ENCODE measurements at places on chromosomes 5 and 9.

DNA sequence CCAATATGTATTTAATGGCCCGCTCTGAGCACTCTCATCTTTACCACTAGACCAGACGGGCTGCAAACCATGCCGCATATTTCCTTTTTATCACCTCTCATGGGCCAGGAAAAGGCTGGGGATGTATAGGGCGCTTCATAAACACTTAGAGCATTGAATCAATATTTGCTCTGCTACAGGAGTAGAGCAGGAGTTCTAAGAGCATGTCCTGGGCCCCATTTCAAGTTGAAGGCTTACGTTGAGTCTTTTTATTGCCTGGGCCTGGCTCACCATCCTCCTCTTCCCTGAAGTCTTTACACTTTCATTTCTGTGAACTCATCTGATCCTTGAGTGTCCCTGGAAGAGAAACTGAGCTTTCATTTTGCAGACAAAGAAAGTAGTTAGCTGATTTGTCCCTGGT lies 112.4 kb downstream of the FSTL4 start:
- H3K27ac ChIP-seq, result no peak overlapping the region
- no peaks in the 10 kb centered on the region for H3K4me1 ChIP-seq
- peaks cover 17% of the 10 kb centered on the region for H3K27me3 ChIP-seq

GRCh38 chr9:25543806-25544205 lies 134.4 kb downstream of the TUSC1 start:
- no peaks in the 10 kb centered on the region for H3K4me1 ChIP-seq
- DNase-seq, result no peak
- H3K4me3 ChIP-seq, result no peak overlapping the region
- no peaks in the 10 kb centered on the region for H3K36me3 ChIP-seq
- no peaks in the 10 kb centered on the region for H3K27me3 ChIP-seq

DNA sequence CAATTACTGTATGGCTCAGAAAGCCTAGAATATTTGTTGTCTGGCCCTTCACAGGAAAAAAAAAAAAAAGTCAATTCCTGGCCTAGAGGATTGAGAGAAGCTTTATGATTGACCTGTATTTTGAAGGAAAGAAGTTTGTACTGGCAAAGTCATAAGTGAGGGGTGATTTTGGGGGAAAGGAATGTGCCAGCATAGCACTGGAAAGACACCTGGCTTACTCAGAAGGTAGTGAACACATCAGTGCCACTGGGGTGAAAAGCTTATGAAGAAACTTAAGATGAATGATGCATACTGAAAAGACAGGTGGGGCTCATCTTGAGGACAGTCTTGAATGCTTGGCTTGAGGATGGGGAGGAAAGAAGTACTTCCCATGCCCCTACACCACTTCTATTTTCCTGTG lies 127.9 kb upstream of the RASA1 start:
- no peaks in the 10 kb centered on the region for H3K36me3 ChIP-seq
- no peak overlapping the region for H3K27ac ChIP-seq
- no peaks in the 10 kb centered on the region for H3K4me1 ChIP-seq
- DNase-seq, result no peak

DNA sequence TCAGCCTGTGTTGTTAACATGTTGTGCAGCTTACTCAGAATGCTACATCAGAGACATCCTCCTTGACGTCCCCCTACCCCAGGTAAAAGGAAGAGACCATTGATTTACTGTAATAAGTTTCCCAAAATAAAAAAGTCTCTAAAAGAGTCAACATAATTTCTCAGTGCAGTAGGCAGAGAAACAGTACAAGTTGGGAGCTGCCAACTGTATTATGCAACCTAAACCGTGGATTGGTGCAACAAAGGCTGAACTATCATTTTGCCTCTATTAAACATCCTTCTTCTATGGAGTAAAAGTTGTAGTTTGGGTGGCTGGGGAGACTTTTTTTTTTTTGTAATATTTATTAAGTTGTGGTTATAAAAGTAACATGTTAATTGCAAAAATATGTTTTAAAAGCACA lies 208.0 kb downstream of the NR3C1 start:
- DNase-seq, result no peak
- H3K4me3 ChIP-seq, result no peak overlapping the region
- H3K4me1 ChIP-seq, result no peaks in the 10 kb centered on the region
- no peak overlapping the region for H3K27ac ChIP-seq

DNA sequence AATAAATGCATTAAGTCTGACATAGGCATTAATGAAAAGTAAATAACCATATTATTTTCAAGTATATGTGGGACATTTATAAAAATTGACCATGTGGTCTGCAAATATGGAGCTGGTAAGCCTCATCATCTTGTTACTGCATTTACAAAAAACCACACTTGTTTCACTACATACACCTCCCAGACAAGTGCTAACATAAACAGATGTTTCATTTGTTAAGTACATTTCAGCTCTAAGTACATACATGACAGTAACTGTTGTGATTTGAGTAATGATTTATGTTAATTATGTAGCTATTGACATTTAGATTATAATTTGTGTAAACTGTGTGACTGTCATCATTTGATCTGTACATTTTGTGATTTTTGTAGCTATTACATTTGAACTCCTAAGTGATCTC lies 13.9 kb downstream of the IDNK start:
- no peak for DNase-seq
- H3K27ac ChIP-seq, result no peak overlapping the region
- H3K4me3 ChIP-seq, result no peak overlapping the region
- H3K27me3 ChIP-seq, result no peaks in the 10 kb centered on the region

DNA sequence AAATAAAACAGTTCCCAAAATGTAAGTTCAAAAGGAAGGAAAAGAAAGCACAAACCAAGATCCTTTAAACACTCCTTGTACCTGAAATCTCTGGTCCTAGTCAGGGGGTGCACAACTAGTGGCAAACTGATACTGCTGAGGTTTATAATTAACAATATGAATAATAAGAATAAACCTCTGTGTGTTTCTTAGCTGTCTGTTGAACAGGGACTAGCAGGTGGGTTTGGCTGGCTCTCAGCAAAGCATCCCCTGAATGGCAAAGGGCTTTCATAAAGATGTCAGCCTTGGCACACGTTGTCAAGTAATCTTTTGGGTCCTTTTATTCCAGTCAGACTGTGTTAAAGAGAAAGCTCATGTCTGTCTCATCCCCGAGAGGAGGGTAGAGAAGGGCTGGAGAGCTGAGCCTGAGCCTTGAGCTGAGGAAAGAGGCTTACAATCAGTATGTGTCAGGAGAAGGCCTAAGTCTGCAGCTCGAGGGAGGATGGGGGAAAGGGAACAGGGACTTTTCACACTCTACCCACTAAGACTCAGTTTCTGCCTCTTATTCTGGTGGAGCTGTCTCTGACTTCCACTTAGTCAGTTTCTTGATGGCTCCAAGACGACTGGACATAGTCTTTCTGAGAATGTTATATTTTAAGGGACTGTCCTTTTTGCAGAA lies 123.0 kb downstream of the GALNT10 start:
- H3K4me1 ChIP-seq, result peaks cover 5% of the 10 kb centered on the region
- no peak overlapping the region for H3K27ac ChIP-seq
- H3K4me3 ChIP-seq, result no peak overlapping the region
- DNase-seq, result no peak

DNA sequence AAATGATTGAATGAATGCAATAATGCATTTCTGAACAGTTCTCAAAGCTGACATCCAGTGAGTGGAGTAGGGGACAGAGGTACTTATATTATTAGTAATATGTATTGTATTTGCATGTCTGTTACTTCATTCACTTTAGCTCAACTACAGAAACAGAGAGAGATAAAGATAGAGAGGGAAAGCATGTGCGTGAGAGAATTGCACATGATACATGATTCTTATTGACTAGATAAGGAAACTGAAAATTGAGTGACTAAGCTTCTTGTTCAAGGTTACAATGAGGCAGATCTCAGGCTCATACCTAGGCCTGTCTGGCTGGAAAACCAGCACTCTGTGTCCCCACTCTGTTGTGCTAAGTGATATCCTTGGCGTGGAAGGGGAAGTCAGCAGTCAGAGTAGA lies 337.7 kb upstream of the KLF4 start:
- H3K36me3 ChIP-seq, result no peaks in the 10 kb centered on the region
- no peaks in the 10 kb centered on the region for H3K4me1 ChIP-seq
- no peaks in the 10 kb centered on the region for H3K27me3 ChIP-seq
- DNase-seq, result no peak

- DNase-seq, result no peak
- H3K27me3 ChIP-seq, result no peaks in the 10 kb centered on the region
- peaks cover 8% of the 10 kb centered on the region for H3K4me1 ChIP-seq
- no peak overlapping the region for H3K27ac ChIP-seq
- H3K36me3 ChIP-seq, result no peaks in the 10 kb centered on the region
Measured at GRCh38 chr5:58887721-58888409, 305.0 kb downstream of the RAB3C start.

Data from T-cell (primary cell).